ENCODE measurements at places on chromosomes 16 and 17.

DNA sequence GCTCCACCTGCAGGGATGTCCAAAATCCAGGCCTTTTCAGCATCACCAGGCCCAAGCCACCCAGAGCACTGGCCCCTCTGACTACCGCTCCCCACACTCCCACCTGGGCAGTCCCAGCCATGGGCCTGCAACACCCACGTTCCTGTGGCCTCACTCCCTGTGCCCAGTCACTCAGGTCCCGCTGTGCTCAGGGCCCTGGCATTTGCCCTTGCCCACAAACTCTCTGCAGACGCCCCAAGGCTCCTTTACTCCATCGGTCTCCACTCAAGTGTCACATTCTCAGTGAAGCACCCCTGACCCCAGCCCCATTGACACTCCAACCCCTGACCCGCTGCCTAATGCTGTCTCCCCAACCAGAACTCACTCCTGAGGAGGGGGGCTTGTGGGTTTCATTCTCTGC, 23.6 kb downstream of the MPG start:
- DNase-seq = no peak

- DNase-seq = no peak
Measured at GRCh38 chr16:9966569-9967157, 215.6 kb downstream of the GRIN2A start.

DNA sequence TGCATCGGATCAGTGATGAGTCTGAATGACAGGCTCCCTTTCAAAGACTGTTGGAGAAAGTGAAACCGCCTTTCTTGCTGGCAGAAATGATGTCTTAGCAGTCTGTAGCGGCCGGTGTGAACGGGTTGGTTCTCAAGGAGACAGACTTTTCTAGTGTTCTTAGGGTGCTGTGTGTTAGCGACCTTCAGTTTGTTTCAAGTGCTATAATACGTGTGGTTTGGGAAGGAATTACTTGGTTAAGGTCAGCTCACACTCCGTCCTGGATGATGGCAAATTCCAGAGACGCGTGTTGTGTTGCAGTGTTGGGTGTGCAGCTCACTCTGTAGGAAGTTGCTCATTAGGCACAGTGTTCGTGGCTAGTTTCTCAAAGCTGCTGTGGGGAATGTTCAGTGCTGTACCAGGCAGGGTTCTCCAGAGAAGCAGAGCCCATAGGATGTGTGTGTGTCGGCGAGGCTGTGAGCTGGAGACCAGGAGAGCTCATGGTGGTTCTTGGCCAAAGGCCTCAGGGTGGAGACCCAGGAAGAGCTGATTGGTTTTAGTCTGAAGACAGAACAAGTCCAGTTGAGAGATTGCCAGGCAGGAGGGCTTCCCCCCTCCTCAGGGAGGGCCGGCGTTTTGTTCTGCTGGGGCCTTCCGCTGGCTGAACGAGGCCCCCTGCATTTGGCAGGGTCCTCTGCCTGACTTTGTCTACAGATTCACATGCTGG, 37.6 kb downstream of the ZNF750 start:
- no peak for DNase-seq

DNA sequence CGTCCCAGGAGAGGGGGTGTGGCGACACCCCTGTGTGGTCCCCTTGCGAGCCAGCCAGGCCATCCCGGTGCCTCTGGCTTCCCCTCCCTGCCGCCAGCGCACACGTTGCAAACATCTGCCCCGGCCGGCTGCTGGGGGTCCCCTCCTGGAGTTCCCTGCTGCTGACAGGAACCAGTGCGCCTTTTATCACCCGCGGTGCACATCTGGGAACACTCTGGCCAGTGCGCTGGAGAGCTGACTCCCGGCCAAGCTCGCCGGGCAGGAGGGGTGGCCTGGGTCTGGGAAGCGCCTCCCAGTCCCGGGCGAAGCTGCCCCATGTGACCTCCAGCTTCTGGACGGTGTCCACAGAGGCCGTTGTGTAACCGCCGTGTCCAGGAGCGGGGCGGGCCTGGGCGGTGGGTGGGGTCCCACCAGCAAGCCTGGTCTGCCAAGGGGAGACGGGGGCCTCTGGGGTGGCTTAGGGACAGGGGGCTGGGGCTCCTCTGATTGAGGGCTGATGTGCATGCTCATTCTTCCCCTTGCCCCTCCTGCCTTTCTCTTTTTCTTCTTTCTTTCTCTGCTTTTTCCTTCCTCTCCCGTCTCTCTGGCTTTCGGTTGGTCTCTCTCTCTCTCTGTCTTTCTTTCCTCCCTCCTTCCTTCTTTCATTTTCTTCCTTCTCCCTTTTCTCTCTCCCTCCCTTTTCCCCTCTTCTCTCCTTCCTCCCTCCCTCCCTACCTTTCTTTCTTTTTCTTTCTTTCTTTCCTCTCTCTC, 25.2 kb upstream of the CIBAR2 start:
- peak; percentile 94 for DNase-seq

- no peak for DNase-seq
Measured at GRCh38 chr17:34879146-34879545, 82.1 kb downstream of the CCT6B start.

DNA sequence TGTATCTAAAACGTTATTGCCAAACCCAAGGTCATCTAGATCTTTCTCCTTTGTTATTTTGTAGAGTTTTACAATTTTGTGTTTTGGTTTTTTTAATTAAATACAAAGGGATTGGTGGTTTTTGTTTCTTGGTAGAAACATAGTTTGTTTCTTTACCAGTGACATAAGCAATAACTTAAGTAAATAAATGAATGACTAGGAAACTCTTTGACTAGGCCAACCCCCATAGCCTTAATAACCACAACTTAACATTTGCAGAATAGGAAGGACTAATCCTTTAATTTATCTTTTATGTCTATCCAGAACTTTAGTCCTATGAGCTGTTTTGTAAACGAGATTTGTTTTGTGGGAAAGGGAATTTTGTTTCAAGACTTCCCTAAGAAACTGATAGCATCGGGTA, 162.5 kb downstream of the PRKCA start:
- DNase-seq = no peak

DNA sequence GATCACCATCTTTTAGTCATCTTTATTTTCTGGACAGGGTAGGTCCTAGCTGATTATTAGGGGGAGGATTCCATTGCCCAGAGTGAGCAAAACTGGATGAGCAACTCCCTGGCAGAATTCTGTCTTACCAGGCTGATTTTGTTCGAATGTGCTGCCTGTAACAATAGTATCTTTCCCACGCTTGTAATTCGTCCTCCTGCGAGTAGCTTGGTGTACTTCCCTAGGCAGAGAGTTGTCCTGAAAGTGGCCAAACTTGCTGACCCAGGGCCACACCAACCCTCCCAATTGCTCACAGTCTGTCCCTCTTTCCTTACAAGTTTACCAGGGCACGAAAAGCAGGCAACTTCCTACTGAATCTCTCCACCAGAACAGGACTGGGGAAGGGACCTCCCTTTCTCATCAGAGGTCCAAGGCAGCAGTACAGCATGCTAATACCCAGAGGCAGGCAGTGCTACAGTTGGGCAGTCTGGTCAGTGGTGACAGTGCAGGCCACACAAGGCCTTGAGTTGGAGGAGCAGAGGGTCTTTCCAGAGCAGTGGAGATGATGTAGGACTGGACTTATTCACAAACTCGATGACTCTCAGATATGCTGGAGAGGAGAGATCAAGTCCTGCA, 67.8 kb upstream of the NLK start:
- no peak for DNase-seq

DNA sequence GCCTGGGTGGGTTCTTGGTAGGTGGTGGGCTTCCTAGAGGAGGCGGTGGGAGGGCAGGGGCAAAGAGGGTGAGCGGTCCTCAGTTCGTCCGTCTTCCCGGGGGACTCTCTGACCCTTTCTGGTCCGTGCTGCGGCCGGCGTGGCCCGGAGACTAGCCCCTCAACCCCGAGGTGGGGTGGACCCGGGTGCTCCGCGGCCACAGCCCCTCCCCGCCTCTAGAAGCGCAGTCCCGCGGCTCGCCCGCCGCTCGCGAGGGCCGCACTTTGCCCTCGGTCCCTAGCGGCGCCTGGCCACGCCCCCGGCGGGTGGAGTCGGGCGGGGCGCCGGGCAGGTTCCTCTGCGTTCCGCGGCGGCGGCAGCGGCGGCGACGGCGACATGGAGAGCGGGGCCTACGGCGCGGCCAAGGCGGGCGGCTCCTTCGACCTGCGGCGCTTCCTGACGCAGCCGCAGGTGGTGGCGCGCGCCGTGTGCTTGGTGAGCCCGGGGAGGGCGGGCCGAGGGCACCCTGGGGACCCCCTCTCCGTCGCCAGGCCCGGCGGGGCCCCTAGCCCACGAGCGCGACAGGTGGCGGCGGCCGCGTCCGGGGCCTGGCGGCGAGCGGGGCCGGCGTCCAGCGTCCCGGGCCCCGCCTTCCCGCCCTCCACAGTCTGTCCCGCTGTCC, at the start of gene SYNGR2:
Gene SYNGR2 (plus strand): TSS at position 340 of the 661 bp plus-strand sequence. CDS start 36 bp downstream, at position 376.
- DNase-seq = peak; percentile 90

DNA sequence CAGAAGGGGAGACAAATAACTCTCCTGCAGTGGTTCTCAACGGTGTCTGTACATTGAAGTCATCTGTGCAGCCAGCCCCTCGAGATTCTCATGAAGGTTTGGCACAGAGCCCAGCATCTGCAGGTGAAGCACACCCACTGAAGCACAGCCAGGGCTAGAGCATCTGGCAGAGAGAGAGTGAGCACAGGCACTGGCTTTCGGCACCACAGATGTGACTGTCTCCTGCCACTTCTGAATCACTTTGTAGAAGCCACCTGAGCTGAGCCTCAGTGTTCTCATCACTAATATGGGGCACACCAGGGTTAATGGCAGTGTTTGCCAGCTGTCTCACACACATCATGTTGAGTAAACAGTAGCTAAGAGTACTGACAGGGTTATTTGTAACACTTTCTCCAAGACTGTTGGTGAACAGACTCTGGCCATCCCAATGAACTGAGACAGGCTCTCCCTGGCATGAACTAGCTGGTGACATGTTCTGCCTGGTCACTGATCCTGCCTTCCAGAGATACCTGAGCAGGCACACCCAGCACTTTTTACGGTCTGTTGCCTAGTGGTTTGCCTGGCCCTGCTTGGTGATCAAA, 10.9 kb downstream of the HSPB9 start:
- no peak for DNase-seq

- DNase-seq = no peak
Measured at GRCh38 chr17:16211590-16211989, 3.7 kb downstream of the NCOR1 start.

- DNase-seq = no peak
Measured at GRCh38 chr16:81837312-81837751, 58.2 kb downstream of the PLCG2 start.

GRCh38 chr17:36683387-36683786, 82.0 kb downstream of the MRM1 start:
- DNase-seq = no peak

- no peak for DNase-seq
Measured at GRCh38 chr17:27390540-27390939, 65.7 kb upstream of the KSR1 start.

DNA sequence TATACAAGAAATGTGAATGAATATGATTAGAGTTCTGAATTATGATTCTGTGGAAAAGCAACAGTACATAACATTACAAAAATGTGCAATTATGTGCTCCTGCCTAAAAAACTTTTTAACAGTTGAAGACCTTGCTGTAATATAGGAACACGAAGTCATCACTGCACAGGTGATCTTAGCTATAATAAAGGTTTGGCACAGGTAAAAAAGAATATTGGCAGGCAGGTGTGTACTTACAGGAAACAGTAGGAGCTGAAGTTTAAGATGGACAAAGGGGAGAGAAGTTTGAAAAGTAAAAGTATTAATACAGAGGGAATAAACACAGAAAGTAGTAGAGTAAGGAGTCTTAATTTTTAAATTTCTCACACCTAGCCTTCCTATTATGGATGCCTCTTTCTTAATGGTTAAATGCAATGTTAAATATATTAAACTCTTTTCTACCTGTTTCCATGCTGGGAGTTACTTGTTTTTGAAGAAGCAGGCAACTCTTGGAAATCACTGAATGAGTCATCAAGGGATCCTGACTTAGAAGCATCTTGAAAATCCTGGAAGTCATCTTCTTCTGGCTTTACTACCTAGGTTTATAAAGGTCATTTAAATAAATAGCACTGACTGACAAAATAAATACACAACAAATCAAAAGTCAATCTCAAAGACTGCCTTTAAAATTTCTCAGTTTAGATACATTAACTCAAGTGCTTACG, 40.7 kb downstream of the SYNRG start:
- DNase-seq = no peak

GRCh38 chr17:73713136-73713535, 68.9 kb upstream of the SDK2 start:
- no peak for DNase-seq

DNA sequence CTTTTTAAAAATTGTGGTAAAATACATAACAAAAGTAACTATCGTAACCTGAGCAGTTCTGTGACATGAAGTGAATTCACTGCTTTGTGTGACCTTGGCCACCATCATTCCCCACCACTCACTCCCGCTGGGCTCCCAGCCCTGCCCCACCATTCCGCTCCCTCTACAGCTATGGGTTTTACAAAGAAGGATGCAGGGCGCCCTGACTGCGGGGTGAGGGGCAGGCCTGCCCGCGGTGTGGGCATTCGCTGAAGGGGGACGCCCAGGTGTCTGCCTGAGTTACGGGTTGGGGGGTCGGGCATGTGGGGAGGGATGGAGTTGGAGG, at the start of gene CEMP1:
Gene CEMP1 (minus strand): TSS at position 38 of the 325 bp plus-strand sequence. CDS start 335 bp downstream, outside the sequence.
- no peak for DNase-seq

- peak; percentile 82 for DNase-seq
Measured at GRCh38 chr16:88888461-88889387, 22.3 kb upstream of the PABPN1L start.

- no peak for DNase-seq
Measured at GRCh38 chr16:56990407-56991286, 1.3 kb downstream of the NLRC5 start.

DNA sequence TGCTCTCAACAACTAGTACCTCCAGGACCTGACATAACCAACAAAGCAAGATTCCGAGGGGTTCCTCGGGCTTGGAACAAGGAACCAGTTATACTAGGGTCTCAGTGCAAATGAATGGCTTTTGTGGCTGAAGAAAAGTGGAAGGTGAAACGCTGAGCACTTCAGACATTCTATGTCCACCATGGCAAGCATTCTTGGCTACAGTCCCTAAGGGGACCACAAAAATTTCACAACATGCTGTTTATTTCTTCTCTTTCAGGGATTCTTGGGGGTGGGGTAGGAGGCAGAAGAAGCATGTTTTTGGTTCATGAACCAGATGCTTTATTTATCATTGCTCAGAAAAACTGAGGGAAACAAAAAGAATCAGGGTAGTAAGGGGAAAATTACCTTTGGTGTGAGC, 479.9 kb upstream of the CDH11 start:
- DNase-seq = no peak
